ENCODE measurements at places on chromosomes 6 and 20.

- DNase-seq = no peak
These were observed 22.2 kb upstream of the TULP4 start for GRCh38 chr6:158290040-158290439.

- DNase-seq = no peak
These were observed 5.3 kb upstream of the OSBPL2 start for GRCh38 chr20:62232770-62233645.

GRCh38 chr6:155116571-155116910 is 121.4 kb downstream of the TIAM2 start:
- DNase-seq = no peak

DNA sequence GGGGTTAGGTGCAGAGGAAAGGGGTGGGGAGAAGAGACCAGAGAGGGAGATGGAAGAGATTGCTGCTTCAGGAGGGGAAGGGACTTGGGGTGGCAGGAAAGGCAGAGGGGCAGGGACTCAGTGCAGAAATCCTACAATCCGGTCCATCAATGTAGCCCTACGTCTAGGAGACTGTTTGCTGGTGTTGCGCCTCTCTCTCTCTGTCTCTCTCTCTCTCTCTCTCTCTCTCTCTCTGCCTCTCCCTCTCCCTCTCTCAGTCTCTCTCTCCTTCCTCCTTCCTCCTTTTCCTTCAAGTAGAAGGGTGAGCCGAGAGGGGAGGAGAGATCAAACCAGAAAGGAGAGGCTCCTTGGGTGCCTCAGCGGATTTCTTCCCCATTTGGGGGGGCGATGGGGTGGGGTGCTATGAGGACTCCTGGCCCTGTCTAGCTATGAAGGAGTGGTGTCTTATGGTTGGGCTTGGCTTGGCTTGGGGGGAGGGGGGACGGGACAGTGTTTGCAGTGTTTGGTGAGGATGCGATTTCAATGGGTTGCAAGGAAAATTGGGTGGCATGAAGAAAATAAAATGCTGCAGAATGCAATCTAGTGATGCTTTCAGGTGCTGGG is 181.2 kb downstream of the TBXT start:
- no peak for DNase-seq

- no peak for DNase-seq
These were observed 43.4 kb upstream of the FABP7 start for GRCh38 chr6:122736163-122736562.

DNA sequence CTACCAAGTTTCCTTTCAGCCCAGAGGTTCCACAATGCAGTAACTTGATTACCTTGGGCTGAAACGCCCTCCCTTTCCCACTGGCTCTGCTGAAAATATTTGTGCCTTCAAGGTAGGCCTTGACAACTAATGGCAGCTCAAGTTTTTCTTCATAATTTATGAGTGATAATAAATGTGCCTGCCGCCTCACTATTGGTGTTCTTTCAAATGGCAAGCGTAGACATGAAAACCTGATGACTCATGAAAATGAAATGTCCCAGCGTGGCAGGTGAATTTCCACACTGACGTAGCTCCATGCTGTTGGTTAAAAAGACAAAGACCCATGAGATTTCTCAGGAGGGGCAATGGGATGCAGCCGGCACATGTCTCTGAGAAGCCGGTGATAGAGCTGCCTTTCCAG is 107.2 kb upstream of the GGTLC1 start:
- DNase-seq = no peak

DNA sequence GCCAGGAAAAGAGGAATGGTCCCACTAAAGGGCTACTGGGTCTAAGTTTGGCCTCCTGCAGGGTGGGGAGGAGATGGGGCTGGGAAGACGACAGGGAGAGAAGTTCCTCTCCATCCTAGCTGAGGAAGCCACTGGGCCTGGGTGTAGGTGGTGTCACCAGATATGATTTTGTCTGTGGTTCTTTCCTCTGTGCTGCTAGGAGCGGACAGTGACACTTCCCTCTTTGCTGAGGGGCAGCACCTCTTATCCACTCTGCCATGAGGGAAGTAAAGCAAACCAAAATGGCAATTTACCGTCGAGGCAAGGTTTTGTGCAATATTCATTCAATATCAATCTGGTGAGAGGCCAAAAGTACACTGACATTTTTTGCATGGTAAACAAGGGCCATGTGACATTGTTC is 33.0 kb upstream of the NR2E1 start:
- DNase-seq = no peak

DNA sequence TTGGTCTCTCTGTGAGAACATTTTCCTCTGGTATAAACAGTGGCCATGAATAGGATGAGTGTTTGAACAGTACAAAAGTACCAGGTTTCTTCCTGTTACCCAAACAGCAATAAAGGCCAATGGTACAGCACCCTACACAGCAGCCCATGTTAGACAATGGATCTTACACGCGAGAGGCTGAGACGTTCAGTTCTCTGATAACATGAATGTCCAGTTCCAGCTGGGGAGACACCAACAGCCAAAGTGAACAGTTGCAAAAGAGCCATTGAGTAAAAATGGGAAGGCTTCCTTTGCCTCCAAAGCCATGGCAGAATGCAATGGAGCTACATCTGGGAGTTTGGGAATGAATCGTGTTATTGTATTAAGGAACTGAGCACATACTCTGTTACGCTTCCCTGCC is 246.8 kb upstream of the SGK1 start:
- no peak for DNase-seq

- DNase-seq = no peak
These were observed 294.3 kb upstream of the BMP2 start for GRCh38 chr20:6473197-6473596.
